Inflammatory macrophage (primary cell): ENCODE measurements at places on chromosomes 2 and 18.

DNA sequence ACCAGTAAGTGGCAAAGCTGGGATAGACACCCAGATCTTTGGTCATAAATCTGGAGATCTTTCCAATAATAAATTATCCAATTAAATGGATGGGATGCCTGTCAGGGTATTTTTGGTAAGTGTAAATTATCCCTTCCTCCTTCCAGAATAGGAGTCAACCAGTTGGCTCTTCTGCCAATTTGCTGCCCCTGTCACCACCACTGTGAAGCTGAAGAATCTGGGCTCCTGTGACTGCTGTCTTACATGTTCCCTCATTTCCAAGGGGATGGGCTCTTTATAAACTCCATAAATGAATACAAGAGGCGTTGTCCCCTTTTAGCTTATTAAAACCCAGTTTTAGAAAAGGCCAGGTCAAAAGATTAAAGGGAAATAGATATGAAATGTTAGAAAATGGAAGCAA lies 17.8 kb upstream of the BMP10 start:
- DNase-seq = no peak

DNA sequence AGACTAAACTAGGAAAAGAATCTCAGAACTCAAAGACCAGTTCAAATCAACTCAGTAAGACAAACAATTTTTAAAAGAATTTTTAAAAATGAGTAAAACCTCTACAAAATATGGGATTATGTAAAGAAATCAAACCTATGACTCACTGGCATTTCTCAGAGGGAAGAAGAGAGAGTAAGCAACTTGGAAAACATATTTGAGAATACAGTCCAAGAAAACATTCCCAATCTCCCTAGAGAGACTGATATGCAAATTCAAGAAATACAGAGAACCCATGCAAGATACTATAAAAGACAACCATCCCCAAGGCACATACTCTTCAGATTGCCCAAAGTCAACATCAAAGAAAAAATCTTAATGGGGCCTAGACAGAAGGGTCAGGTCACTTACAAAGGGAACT lies 162.7 kb downstream of the WDPCP start:
- DNase-seq = no peak

DNA sequence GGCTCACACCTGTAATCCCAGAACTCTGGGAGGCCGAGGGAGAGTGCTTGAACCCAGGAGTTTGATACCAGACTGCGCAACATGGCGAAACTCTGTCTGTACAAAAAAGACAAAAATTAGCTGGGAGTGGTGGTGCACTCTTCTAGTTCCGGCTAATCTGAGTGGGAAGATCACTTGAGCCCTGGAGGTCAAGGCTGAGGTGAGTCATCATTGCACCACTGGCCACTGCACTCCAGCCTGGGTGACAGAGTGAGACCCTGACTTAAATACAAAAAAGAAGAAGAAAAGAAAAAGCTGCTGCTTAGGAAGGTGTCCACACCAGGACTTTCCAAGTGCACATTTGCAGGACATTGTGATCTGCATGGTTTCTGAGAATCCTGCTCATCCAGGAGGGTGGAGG lies 16.4 kb downstream of the SKOR2 start:
- no peak for DNase-seq

DNA sequence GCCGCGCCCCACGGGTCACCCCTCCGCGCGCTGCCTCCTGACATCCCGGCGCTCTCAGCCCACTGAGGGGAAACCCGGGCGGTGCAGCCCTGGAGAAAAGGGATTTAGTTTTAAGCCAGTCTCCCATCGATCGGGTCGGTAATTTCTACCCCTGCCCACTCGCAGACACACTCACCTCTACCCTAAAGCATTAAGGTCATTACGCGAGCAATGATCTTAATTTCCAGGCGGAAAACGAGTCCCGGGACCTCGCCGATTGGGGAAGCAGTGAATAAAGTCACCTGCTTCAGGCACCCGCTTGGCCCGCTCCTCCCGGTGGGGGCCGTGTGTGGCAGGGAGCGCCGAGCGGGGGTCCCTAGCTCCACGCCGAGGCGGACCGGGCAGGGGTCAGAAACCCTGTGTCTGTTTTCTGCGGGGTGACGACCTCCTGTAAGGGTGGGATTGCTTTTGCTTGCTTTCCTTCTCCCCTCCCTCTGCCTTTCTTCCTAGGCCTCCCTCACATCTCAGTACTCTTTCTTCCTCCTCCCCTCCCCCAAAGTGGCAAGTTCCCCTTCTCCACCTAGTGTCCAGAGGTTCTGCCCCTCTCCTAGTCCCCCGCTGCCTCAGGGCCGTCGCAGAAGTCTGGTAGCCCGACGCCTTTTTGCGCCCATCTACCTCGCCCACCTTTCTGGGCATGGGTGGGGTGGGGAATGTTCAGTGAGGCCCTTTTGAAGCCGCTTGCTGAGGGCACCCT lies 142.6 kb downstream of the MEIS1 start:
- no peak for DNase-seq

- no peak for DNase-seq
These were observed 87.2 kb downstream of the LNPK start for GRCh38 chr2:175914846-175915245.

GRCh38 chr2:190514676-190515075 lies 19.8 kb downstream of the NEMP2 start:
- DNase-seq = no peak

DNA sequence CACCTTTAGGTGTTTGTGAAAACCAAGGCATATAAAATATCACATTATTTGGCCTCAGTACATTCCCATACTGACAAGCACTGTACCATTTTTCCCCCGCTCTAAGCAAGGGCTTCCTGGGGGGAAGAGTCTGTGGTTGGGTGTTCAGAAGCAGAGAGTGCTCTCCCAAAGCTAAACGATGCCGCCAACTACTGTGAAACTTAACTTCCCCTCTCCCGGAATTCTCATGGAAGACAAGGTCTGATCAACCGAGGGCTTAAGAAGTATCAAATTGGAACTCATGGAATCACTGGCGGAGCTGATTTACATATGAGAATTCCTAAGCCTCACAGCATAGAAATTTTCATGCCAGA lies 433 bp upstream of the MFF start:
- DNase-seq = no peak

DNA sequence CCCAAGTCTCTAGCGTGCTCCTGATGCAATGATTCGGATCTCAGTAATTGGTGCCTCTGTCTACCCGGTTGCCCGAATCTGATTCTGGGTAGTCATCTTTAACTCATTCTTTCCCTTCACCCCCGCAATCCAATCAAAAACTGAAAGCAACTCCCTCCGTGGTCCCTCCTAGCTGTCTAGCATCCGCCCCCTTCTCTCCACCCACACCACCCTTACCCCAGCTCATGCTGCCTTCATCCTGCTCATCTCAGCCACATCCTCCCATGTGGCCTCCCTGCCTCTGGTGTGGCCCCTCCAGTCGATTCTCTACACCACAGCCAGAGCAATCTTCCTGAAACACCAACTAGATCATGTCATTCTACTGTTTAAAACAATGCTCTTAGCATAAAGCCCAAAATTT lies 62.3 kb downstream of the TTC32 start:
- DNase-seq = no peak

- peak; percentile 54 for DNase-seq
These were observed 5.5 kb downstream of the SYT4 start for GRCh38 chr18:43271593-43272432.

DNA sequence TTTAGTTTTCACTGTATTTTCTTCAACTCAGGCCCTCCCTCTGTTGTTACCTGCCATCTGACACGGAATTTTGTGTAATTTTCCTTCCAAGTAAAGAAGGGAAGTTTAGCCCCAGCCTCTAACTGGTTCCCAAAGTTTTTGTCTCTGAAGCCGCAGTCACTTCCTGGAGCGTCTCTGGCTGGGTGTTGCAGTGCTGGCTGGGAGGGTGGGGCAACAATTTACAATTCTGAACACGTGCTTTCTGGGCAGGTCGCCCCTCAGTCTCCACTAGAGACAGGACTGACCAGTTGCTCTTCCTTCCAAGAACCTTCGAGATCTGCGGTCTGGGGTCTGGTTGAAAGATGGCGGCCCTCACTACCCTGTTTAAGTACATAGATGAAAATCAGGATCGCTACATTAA lies 3.5 kb downstream of the CNDP2 start:
- peak; percentile 86 for DNase-seq

DNA sequence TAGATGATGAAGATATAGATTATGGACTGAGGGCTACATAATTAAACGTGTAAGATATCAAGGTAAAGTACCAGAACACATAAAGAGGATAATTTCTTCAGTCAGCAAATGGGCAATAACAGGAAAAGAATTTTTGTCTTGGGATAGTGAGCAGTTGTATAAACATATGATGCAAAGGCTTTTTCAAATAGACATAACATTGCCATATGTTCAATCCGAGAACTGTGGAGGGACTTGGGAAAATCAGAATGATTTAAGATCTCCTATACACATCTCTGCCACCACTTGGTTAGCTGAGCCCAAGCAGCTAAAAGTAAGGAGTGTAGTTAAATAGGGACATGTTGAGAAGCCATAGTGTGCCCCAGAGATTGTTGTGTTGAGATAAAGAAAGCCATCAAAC lies 287.6 kb upstream of the ZNF521 start:
- DNase-seq = no peak

GRCh38 chr2:119983108-119983507 lies 29.8 kb upstream of the EPB41L5 start:
- no peak for DNase-seq

- peak; percentile 59 for DNase-seq
These were observed 140.7 kb downstream of the RNF144A start for GRCh38 chr2:7057865-7058400.

- DNase-seq = no peak
These were observed 141.1 kb downstream of the HRH4 start for GRCh38 chr18:24601585-24601984.

- DNase-seq = no peak
These were observed 10.2 kb upstream of the SCN3A start for GRCh38 chr2:165214093-165214492.

- DNase-seq = no peak
These were observed 275.1 kb downstream of the AGPS start for GRCh38 chr2:177667626-177668025.

DNA sequence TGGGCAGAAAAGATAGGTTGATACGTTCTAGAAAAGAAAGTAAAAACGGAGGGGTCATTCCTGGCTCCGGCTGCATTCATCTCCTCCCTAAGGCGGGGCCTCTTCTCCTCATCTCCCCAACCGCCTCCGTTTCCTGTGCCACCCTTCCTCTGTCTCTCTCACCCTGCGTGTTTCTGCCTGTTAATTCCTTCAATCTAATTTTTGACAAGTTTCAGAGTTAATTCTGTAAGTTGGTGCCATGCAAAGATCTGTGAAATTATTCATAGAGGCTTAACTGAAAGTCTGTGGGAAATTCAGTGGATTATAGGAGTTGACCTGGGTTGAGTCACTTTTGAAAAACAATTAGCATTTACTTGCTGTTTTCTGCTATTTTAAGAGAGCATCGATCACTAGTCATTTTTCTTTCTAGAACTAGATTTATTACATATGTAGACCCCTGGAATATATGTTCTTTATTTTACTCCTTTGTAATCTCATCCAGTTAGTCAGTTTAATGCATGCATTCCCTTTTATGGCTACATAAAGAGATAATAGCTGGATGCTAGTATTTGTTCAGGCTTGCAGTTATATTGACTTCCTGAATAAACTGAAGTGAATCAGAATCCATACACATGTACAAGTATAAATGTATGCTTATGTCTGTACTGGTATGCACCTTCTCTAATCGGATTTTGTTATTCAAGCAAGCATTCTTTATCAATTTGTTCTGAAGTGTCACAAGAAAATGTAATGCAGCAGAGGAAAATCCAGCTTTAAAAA lies 91.1 kb downstream of the EML6 start:
- no peak for DNase-seq

GRCh38 chr2:143730953-143731260 lies 601.7 kb downstream of the ARHGAP15 start:
- no peak for DNase-seq

GRCh38 chr2:71503837-71504236 lies 50.5 kb downstream of the DYSF start:
- DNase-seq = no peak

GRCh38 chr2:227614246-227614645 lies 394 bp downstream of the SCYGR3 start:
- no peak for DNase-seq

DNA sequence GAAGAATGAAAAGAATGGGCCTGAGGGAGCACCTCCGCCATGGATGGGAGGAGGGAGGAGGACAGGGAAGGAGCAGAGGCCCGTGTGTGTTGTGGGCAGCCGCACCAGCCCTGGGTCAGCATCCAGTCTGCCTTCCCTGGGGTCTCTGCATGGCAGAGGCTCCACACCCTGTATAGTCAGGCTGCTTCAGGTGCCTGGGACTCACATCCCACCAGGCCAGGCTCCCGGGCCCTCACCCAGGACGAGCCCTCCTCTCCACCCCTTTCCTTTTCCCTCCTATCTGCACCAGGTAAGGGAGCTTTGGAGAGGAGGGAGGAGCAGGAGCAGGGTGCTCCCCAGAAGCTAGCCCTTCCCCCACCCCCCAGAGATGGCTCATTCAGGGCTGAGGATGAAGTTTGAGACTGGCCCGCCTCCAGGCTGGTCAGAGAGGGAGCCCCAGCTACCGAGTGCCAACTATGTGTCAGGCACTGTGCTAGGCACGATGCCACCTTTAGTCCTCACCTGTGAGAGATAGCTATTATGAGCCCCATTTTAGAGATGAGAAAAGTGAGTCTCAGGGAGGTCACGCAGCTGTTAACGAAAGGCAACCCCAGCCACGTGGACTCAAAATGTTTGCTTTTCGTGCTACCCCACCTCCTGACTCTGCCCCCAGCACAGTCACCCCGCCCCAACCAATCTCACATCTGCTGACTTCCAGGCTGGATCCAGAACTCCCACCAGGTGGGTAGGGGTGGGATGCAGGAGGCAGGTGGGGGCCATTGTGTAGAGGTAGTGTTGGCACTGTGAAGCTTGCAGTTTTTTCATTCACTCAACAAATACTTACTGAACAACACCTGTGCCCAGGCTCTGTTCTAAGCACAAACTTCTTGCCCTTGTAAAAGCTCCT lies 242.1 kb downstream of the DYSF start:
- no peak for DNase-seq

DNA sequence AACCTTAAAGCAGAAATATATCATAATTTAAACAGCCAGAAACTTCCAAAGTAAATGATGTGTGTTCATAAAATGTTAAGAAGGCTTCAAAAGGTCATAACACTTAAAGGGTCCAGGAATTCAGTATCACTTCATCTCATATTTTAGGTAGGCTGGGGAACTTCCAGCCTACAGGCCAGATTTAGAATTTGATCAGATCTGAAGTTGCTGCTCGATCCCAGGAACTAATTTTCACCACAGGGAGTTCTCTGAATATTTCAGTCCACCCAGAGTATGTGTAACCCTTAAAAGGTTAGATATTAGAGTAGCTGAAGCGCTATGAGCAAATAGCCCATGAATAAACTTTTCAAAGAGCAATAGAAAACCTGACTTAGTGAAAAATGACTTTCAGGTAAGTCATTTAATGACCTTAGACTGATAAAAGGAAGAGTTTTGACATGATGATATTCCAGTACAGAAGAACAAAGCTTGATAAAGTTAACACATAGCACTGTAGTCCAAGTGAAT lies 1.7 kb downstream of the WIPF1 start:
- DNase-seq = peak; percentile 40

GRCh38 chr2:108630567-108631405 lies 88.5 kb upstream of the RANBP2 start:
- DNase-seq = no peak
